ENCODE measurements at places on chromosomes 1 and 21. TPM values are rescaled to one million over a fixed set of nuclear protein-coding genes. Genes with fewer than 3 reads are reported as not detected.

The MEX3A gene
- 0.06 TPM for total RNA-seq

The CLEC20A gene
- total RNA-seq: not detected

GRCh38 chr1:235160383-235160956 is 580 bp downstream of the RBM34 start:
- H3K4me3 ChIP-seq: peak overlapping the region; percentile 91
- peaks cover 23% of the 10 kb centered on the region for H3K36me3 ChIP-seq
- no peak for DNase-seq
- H3K4me1 ChIP-seq: peaks cover 17% of the 10 kb centered on the region

GRCh38 chr1:58620259-58620658 is 43.2 kb upstream of the TACSTD2 start:
- H3K4me1 ChIP-seq: no peaks in the 10 kb centered on the region
- peaks cover 25% of the 10 kb centered on the region for H3K27me3 ChIP-seq
- H3K27ac ChIP-seq: no peak overlapping the region
- no peak for DNase-seq
- H3K4me3 ChIP-seq: no peak overlapping the region

GRCh38 chr1:43619314-43619790 is 30.6 kb upstream of the KDM4A start:
- no peak overlapping the region for H3K27ac ChIP-seq
- DNase-seq: no peak
- H3K27me3 ChIP-seq: no peaks in the 10 kb centered on the region
- no peaks in the 10 kb centered on the region for H3K4me1 ChIP-seq
- no peak overlapping the region for H3K4me3 ChIP-seq

GRCh38 chr21:29697555-29698193 is 242.1 kb downstream of the GRIK1 start:
- H3K4me3 ChIP-seq: no peak overlapping the region
- no peak overlapping the region for H3K27ac ChIP-seq
- no peaks in the 10 kb centered on the region for H3K36me3 ChIP-seq
- H3K4me1 ChIP-seq: no peaks in the 10 kb centered on the region
- no peaks in the 10 kb centered on the region for H3K27me3 ChIP-seq

DNA sequence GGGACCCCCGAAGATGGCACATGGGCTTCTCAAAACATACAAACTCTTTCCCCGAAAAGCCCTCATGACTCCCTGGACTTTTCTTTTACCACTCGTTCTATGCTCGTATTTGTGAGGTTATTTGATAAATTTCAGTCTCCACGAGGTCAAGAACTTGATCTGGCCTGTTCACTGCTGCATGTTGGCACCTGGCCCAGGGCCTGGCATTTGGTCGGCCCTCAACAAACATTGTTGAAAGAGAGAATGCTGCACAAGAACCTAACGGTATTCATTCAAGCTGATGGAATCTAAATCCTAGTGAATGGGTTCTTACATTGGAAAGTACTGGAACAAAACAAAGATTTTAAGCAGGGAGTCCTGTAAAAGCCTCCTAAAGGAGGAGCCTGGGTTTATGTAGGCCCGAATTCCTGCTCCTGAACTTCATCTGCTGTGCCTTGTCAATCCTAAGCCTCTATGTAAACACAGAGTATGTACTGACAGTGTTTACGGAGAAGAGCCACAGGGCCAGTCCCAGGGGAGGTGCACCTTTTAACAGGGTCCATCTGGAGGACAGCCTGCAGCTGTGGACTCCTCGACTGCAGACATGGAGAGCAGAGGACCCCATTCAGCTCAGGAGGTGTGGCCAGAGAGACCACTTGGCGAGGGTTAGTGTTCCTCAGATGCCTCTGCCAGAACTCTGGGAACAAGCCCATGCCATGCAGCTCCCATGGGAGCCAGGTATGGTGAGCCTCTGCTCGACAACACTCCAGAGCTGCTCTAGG is 46.9 kb downstream of the L1TD1 start:
- no peak overlapping the region for H3K4me3 ChIP-seq
- H3K27me3 ChIP-seq: no peaks in the 10 kb centered on the region
- no peak for DNase-seq

DNA sequence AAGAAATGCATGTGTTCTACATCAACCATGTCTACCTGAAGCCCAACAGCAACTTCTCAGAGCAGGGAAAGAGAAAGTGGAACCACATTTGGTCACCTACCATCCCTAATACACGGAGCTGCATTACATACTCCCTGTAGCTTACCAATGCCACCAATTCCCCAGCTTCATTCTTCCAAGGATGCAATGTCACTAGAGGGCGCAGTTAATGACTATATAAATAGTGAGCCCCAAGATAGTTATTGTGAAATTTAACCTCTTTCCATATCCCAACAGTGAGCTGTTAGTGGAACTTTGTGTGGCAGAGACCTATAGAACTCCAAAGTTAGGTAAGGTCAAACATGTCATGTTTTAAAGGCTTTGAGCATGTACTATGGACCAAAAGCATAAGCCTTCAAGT is 618.3 kb downstream of the SMYD3 start:
- no peak overlapping the region for H3K27ac ChIP-seq
- no peaks in the 10 kb centered on the region for H3K4me1 ChIP-seq
- no peaks in the 10 kb centered on the region for H3K27me3 ChIP-seq
- H3K36me3 ChIP-seq: peaks cover 10% of the 10 kb centered on the region
- H3K4me3 ChIP-seq: no peak overlapping the region
- DNase-seq: no peak

GRCh38 chr1:14390816-14391215 is 207.7 kb upstream of the KAZN start:
- DNase-seq: no peak
- no peak overlapping the region for H3K4me3 ChIP-seq
- H3K4me1 ChIP-seq: no peaks in the 10 kb centered on the region
- no peak overlapping the region for H3K27ac ChIP-seq

DNA sequence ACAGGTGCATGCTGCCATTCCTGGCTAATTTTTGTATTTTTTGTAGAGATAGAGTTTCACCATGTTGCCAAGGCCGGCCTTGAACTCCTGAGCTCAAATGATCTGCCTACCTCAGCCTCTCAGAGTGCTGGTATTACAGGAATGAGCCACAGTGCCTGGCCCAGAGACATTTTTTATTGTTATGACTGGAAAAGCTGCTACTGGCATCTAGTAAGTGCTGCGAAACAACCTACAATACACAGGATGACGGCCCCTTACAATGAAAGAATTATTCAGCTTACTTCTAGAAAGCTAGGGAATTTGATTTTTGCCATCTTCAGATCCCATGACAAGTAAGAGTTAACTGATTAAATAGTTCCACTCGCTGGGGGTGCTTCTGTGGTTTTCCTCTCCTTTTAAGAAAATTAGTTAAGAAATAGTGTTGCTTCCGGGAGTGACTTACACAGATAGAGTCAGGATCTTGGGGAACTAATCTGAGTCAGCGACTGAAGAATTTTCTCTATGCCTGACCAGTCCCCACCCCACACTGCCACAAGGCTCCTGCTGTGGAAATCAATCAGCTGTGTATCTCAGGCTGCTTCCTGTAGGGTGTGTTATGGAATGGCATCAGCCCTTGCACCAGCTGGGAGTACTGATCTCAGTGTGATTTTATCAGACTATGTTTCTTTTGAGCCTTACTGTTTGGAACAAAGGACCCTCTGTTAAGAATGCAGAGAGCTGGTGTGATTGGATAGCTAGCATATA is 93.0 kb upstream of the BMP8A start:
- H3K27ac ChIP-seq: peak overlapping the region; percentile 47
- DNase-seq: peak; percentile 56
- peaks cover 34% of the 10 kb centered on the region for H3K36me3 ChIP-seq
- H3K27me3 ChIP-seq: no peaks in the 10 kb centered on the region
- no peak overlapping the region for H3K4me3 ChIP-seq

DNA sequence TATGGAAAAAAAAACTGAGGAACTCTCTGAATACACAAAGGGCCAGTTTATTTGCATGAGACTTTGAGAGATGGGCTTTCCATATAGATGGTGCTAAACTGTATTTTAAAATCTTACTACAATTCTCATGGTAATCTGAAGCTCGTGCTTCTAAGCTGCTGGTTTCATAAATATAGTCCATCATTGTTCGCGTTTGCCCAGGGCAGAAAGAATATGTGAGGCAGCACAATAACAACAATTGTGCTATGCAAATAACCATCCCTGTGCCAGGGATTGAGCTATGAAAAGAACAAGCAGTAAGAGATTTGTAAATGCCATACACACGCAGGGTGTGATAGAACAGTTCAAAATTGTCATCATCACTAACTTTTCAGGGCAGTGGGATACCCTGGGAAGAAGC is 4.9 kb upstream of the EPS15 start:
- no peak for DNase-seq
- peaks cover 9% of the 10 kb centered on the region for H3K36me3 ChIP-seq
- peaks cover 23% of the 10 kb centered on the region for H3K4me1 ChIP-seq

DNA sequence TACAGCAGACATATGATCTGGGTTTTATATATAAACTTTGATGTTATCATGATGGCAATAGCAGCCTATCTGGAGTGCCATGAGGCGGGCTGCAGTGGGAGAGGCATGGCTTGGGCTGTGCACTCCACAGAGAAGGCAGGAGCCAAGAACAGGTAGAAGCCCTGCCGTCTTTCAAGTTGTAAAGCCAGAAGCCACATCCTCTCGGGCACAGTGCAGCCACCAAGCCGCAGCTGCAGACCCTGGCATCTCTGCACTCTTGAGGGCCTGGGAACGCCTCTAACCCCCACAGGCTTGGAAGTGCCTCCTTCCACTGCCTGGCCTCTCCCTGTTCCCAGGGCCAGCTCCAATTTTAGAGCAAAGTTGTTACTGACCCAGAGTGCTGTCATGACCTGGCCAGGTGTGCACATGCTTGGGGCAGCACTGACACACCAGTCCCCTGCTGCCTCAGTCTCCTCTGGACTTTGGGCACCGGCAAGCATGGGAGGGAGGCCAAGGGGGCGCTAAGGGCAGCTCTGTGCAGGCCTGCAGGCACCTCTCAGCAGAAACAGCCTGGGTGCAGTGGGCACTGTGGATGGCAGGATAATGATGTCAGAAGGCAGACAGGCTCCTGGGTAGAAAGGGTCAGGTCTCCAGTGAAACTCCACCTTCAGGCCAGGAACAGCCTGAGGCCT is 1619.8 kb upstream of the PRMT6 start:
- no peaks in the 10 kb centered on the region for H3K4me1 ChIP-seq
- H3K27ac ChIP-seq: no peak overlapping the region

DNA sequence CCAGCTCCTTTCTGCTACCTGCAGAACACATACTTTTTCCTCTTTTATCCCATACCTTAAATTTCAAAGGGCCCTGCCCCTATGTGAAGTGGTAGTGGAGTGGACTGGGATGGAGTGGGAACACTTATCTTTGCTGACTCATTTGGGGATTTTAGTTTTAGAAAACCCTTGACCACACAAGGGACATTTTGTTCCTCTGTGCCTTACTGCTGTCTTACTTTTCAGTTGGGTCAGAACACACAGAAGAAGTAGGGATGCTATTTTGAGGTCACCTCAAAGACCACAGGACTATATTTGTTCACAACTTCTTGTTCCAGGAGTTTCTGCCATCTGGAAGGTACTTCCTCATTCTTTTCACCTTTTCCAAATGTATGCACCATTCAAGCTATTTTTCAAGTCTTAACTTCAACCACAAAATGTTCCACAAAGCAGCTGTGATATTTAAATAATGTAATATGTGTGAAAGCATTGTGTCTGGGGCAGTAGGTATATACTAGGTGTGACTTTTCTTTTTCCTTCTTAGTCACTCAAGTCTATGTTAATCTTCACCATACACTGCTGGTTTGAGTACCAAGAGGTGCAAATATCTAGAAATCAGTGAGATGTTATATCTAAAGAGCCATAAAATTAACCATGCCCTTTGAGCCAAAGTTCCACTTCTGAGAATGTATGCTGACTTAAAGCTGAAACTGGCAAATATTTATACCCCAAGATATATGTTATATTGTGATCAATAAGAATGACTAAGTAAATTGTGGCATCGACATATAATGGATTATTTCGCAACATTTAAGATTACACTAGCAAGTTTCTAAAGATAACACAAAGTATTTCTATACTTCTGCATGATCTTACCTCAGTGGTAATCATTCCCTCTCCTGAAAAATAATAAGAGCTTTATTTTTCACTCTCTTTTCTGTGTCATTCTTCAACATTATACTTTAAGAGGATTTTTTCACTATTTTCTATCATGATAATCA is 308.5 kb downstream of the MRPL39 start:
- H3K27ac ChIP-seq: no peak overlapping the region
- no peak overlapping the region for H3K4me3 ChIP-seq
- H3K36me3 ChIP-seq: no peaks in the 10 kb centered on the region
- no peaks in the 10 kb centered on the region for H3K27me3 ChIP-seq
- no peak for DNase-seq

DNA sequence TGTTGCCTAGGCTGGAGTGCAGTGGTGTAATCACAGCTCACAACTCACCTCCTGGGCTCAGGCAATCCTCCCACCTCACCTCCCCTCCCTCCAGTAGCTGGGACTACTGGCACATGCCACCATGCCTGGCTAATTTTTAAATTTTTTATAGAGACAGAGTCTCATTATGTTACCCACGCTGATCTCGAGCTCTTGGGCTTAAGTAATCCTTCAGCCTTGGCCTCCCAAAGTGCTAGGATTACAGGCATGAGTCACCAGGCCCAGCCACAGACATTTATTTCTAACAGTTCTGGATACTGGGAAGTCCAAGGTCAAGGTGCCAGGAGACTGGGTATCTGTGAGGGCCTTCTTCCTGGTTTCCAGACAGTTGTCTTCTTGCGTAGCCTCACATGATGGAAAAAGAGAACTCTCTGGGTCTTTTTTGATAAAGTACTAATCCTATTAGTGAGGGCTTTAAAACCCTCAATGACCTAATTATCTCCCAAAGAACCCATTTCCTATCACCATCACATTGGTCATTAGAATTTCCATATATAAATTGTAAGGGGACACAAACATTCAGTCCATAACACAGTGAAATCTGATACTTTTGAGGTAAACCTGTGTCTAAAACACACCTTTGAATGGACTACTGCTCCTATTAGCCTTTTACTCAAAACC is 67.9 kb downstream of the PHACTR4 start:
- no peak overlapping the region for H3K4me3 ChIP-seq
- peaks cover 3% of the 10 kb centered on the region for H3K36me3 ChIP-seq
- H3K4me1 ChIP-seq: peaks cover 17% of the 10 kb centered on the region

DNA sequence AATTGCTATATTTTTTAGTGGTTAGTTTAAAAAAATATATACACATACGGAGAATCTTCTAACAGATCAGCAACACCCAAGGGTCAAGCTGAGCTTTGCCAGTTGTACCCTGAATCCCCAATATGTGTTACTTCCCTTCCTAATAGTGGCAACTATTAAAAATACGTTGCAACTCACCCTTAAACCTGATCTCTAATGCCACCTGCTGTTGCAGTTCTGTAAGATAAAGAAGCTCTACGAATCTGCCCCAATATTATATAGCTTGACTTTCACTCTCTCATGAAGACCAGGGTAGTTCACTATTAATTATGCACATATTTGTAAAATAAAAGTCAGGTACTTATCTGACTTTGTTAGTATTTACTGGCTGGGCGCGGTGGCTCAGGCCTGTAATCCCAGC is 58.4 kb downstream of the ASH1L start:
- H3K4me1 ChIP-seq: peaks cover 30% of the 10 kb centered on the region
- no peak overlapping the region for H3K4me3 ChIP-seq
- H3K27me3 ChIP-seq: no peaks in the 10 kb centered on the region
- no peak for DNase-seq
- H3K27ac ChIP-seq: peak overlapping the region; percentile 28

Data from activated CD8-positive, alpha-beta memory T cell treated with anti-CD3 and anti-CD28 coated beads, Interleukin-2, amount 10 ng/mL, durations not matched to agents 7 days and 5 days (primary cell).